WERI-Rb-1 (cell line): ENCODE measurements at places on chromosomes 16 and 17.

- no peak for DNase-seq
These were observed 3.8 kb downstream of the ERCC4 start for GRCh38 chr16:13923703-13924298.

GRCh38 chr16:70602831-70603230 is 43.5 kb upstream of the IL34 start:
- no peak for DNase-seq

DNA sequence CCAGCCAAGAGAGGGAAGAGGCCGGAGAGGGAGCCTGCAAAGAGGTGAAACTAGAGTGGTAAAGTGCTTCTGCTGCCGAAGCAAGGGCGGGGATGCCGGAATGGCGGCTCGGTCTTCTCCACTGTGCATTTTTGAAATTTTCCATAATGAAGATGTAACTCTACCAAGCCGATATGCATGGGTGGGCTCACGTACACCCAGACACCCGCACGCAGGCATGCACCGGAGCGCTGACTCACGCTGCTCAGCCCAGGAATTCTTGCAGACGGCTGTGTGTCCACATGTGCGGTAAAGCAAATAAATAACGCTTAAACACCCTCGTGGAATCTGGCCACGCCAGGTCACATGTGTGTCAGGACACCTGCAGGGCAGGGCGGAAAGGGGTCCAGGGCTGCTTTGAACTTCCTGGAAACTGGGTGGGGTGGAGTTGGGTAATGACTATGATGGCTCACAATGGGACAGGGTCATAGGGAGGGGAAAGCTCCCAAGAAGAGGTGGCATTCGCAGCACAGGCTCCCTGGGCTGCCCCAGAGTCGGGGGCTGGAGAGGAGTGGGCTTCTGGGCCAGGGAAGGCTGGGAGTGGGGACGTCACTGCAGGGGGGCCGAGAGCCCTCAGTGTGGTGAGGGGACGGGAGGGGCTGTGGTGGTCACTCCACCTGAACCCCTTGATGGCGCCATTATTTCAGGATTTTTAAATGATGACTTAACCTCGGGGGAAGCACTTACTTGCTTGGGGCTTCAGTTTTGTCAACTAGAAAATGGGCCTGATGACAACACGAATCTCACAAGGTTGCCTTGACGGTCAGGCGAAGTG is 265.5 kb downstream of the PARN start:
- DNase-seq: no peak

DNA sequence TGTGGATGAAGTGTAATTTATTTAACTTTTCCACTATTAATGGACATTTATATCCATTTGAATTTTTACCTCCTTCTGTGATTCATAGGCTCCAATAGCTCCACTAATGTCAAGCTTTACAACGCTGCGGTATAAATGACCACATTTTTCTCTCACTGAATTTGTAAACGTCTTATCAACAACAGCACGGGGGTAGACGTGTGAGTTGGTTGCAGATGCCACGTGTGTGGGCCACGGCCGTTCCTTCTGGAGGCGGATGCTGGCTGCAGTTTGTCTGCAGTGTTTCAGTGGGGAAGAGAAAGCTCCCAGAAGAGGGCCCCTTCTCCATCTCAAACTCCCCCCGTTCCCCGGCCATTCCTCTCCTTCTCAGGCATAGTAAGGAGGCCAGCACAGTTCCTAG is 68.2 kb upstream of the XYLT1 start:
- no peak for DNase-seq

DNA sequence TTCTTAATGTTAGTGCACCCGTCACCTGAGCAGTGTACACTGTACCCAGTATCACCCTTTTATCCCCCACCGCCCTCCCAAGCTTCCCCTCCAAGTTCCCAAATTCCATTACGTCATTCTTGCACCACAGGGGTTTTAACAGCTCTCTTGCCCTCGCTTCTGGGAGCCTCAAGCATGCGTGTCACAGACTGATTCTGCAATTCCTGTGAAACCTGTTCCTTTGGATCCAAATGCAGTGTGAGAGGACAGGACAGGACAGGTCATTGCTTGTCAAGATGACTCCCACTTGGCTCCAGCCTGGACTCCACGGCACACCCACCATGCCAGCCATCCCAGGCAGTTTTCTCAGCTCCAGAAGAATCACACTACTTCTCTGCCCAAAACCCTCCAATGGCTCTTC is 44.1 kb downstream of the CYB5D2 start:
- DNase-seq: no peak

DNA sequence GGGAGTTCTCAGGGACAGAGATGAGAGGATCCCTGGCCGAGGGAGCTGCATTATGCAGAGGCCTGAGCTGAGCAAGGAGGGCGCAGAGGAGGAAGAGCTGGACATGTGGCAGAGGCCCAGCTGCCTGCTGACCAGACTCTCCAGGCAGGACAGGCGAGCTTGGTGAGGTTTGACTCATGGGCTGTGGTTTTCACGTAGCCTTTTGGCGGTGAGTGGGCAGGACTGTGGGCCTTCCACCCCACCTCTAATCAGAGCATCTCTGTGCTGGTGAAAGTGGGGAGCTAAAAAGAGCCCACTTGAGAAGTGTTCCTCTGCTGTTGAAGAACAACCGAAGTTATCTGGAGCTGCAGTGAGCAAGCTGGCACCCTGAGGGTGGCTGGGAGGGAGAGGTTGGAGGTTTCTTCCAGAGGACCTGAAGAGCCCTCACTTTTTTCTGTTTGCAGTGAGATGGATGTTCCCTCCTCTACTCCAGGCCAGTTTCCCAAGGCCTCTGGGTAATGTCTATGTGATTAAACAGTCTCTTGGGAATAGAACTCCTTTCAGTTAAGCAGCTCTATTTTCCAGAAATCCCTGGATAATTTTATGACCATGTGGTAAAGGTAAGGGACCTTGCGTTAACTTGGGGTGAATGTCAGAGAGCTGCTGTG is 11.9 kb downstream of the EPN2 start:
- no peak for DNase-seq

- DNase-seq: peak; percentile 30
These were observed 9.5 kb upstream of the KSR1 start for GRCh38 chr17:27446569-27447301.

DNA sequence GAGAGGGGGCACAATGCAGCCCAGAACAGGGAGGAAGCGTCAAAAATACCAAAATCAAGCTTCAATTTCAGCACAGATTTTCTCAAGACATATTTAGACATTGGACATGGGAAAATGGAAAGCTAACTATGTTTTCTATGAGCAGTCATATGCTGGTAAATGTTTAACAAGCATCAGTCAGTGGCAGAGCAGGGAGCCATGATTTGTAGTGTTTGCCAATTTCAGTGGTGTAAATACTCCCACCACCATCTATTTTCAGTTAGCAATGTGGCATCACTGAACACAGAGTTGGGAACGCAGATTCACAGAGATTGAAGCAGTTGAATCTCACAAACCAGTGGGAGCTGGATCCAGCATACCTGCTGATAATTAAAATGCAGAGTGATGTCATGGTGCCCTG is 24.6 kb upstream of the MYOCD start:
- DNase-seq: no peak

- DNase-seq: no peak
These were observed 136.5 kb downstream of the SKAP1 start for GRCh38 chr17:48293319-48294019.

DNA sequence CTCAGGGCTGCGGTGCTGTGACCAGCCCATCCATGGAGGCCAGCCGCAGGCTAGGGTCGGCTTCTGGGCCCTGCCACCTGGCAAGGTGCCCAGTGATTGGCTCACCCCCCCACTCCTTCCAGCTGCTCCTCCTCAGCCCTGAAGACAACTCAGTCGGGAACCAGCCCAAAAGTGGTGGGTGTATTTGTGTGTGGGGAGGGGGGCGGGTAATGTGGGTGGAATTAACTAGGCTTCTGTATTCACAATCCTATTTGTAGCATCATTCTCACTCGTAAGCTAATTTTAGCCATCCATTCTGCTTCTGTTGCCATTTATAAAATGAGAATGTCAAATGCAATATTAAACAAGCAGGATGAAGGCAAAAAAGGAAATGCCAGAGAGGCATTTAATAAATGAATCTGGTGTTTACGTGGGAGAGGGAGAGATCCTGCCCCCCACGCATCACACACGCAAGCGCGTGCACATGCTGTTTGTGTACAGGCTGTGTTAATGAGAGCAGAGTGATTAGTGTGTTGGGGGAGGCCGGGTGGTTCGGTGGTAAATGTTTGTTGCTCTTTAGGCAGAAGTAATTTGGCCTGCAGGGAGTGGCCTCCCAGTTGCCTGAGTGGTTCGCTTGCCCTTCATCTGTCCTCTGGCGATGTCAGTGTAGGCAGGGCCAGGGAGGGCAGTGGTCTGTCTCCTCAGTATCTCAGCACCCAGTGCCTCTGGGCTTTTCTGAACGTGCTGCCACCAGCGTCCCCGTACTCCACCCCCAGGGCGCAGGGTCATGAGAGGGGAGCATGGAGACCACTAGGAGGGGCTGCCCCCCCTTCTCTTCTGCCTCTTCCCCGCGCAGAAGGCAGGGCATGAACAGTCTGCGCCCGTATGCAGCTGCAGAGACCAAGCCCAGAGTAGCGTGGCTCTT is 140.1 kb downstream of the CCDC182 start:
- DNase-seq: peak; percentile 63

- no peak for DNase-seq
These were observed 5.8 kb downstream of the ARMC7 start for GRCh38 chr17:75115555-75115954.

- DNase-seq: no peak
These were observed 46.7 kb downstream of the PIPOX start for GRCh38 chr17:29089601-29090044.

GRCh38 chr17:72407336-72407909 is 286.6 kb downstream of the SOX9 start:
- no peak for DNase-seq

GRCh38 chr16:11183035-11183812 is 72.8 kb downstream of the SOCS1 start:
- no peak for DNase-seq

GRCh38 chr16:53695070-53695469 is 8.6 kb downstream of the RPGRIP1L start:
- no peak for DNase-seq

DNA sequence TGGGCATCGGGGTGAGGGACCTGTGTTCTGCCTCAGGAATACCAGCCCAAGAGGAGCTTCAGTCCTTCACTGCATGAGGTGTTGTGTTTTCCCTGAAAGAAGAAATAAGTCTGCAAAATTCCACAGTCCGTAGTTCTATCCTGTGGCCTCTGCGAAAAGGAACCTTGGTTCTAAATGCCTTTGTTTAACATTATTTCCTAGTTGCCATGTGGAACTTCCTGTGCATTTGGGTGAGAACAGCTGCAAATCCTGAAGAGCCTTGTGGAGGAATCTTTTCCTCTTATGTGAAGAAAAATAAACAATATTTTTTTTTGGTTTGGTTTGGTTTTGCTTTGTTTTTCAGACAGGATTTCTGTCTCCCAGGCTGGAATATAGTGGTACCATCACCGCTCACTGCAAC is 9.8 kb downstream of the PSKH1 start:
- no peak for DNase-seq

DNA sequence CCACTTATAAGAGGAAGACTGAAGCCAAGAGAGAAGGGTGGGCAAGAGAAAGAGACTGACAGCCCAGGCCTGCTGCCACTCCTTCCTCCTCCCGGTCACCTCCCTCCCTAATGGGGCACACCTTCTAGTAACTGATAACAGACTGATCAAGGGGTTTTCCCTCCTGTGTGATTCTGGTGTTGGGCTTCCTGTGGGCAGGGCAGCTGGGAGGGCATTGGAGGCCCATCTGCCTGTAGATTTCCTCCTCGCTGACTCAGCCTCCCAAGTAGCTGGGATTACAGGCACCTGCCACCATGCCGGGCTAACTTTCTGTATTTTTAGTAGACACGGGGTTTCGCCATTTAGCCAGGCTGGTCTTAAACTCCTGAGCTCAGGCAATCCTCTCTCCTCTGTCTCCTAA is 16.2 kb downstream of the CA4 start:
- peak; percentile 30 for DNase-seq

GRCh38 chr17:2215616-2216364 is 87.8 kb downstream of the SMG6 start:
- no peak for DNase-seq

GRCh38 chr17:70988622-70989021 is 819.3 kb downstream of the KCNJ2 start:
- no peak for DNase-seq

GRCh38 chr16:84786605-84787262 is 33.1 kb upstream of the CRISPLD2 start:
- DNase-seq: no peak

DNA sequence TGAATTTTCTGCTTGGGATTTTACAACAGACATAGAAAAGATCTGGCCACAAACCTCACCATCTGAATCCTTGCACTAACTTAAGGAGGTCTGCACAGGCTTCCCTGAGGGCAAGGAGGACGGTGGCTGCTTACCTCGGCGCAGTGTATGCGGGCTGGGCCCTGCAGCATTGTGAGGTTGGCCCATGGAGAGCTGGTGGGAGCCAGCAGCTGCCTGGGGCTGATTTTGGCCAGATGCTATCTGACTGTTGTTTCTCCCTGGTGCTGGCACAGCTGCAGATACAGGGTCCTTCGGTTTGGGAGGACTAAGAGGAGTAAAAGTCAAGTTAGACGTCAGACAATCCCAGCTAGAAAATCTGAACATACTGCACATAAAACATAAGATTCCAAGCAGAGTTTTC is 79.8 kb downstream of the ARHGAP17 start:
- DNase-seq: no peak

- no peak for DNase-seq
These were observed 18.7 kb downstream of the PTRH2 start for GRCh38 chr17:59688496-59688895.

- DNase-seq: no peak
These were observed 182.3 kb upstream of the SOX9 start for GRCh38 chr17:71938340-71939010.

GRCh38 chr17:17387498-17388362 is 84.6 kb downstream of the NT5M start:
- DNase-seq: peak; percentile 86

DNA sequence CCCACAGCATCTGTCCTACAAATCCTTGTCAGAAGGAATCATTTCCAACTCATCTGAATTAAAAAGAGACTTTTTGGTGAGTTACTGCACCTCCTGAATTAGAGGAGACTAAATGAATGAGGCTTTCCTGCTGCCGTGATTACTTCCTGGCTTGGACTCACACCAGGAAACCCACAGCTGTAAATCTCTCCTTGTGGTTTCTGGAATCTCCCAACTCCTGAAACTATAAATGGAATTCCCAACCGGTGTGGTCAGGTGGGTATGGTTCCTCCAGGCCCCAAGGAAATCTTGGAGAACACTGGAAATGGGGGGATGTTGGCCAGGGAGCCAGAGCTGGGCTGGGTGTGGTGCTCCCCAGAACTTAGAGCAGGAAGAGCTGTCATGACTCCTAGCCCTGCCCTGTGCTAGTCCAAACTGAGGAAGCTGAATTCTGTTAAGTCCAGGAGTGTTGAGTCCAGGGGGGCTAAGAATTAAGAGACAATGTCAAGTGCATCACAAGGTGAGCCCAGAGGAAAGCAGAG is 216.4 kb downstream of the GSG1L start:
- DNase-seq: no peak
